ENCODE measurements at places on chromosomes 11 and 22.

- peak; percentile 77 for DNase-seq
Observed at GRCh38 chr11:67240576-67241389, 25.5 kb upstream of the GRK2 start.

DNA sequence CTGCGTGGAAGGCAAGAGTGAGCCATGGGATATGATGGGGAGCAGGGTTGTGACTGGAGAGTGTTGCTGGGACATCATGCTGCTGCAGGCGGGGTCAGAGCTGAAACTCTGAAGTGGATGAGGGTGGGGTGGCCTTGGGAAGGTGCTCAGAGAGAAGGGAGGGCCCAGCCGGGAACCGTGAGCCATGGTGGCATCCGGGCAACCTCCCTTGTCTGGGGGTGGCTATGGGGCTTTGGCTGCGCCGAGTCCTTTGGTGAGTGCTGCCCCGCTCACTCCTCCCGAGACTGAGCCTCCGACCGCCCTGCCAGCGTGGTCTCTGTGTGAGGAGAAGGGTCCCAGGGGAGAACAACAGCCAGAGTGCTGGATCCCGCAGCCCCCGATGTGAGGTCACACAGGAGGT is 632.0 kb downstream of the BRD1 start:
- no peak for DNase-seq

GRCh38 chr11:34605481-34606325 is 15.2 kb upstream of the EHF start:
- DNase-seq: no peak

DNA sequence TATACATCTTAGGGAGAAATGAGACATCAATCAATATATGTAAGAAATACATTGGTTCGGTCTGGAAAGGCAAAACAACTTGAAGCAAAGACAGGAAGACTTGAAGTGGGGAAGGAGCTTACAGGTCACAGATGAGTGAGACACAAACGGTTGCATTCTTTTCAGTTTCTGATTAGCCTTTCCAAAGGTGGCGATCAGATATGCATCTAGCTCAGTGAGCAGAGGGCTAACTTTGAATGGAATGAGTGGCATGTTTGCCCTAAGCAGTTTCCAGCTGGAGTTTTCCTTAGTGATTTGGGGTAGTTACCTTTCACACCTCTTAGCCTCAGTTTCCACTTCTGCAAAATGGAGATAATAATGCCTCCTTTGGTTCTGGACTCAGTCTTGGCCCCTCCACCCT is 15.8 kb downstream of the LHFPL7 start:
- no peak for DNase-seq

GRCh38 chr11:24413391-24413790 is 83.5 kb upstream of the LUZP2 start:
- DNase-seq: no peak

DNA sequence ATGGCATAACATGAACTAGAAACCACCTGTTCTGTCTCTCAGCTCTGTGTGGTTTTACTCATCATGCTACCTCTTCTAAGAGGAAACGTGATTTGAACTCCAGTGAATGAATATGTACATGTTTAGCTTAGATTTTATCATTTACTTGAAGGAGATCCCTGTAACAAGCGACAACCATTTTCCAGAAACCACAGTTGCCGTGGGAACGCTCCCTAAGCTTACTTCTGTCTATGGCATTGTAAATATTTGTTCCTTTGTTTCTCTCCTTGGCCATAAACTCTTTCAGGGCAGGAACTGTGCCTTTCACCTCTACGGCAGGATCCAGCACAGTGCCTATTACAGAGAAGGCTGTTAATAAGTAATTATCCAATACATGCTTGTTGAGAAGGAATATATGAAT is 17.1 kb upstream of the TPH1 start:
- DNase-seq: no peak

- DNase-seq: no peak
Observed at GRCh38 chr22:22070371-22070824, 87.8 kb upstream of the TOP3B start.

DNA sequence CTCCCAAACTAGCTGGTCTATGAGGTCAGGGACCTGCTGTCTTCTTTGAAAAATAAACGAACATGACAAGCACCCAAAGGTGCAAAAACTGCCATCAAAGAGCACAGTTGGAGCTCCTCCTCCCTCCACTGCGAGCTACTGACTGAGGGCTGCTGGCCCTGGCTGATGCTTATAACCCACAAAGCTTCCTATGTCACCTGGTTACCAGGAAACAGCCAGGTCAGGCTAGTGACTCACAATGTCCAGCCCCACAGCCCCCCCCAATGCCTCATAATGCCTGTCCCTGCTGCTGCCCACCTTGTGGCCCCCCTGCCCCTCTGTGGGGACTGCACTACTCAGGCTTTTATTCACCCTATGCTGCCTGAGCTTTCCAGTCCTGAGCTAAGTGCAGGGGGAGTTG is at the start of gene DRICH1:
Gene DRICH1, minus strand, starts transcription at position 144 of the 400 bp plus-strand sequence. CDS start 298 bp downstream, outside the sequence.
- no peak for DNase-seq

- no peak for DNase-seq
Observed at GRCh38 chr11:60095477-60096120, 7.1 kb downstream of the MS4A2 start.

GRCh38 chr11:35063488-35063931 is 75.5 kb upstream of the CD44 start:
- no peak for DNase-seq

- peak; percentile 26 for DNase-seq
Observed at GRCh38 chr22:36998620-36999351, 20.5 kb downstream of the TST start.

DNA sequence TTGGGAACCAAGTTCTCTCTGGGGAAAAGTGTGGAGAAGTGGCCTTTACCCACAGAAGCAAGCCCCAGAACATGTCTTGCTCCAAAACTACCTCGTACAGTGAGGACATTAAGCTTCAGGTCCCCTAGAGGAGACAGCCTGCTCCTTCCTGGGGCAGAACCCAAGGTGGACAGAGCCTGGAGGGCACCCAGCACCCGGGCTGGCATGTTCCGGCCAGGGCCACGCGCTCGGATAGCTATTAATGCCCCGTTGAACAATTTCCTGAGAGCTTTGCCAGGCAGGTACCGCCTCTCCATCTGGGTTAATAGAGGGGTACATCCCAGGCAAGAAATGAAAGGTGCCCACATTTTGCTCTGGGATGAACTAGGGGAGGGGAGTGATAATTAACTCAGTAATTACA is 169.0 kb upstream of the GRK3 start:
- no peak for DNase-seq

- peak; percentile 94 for DNase-seq
Observed at GRCh38 chr11:107562647-107563208, 2.8 kb downstream of the ALKBH8 start.
